ENCODE measurements at places on chromosomes 11 and 22. TPM values are rescaled to one million over a fixed set of nuclear protein-coding genes. Genes with fewer than 3 reads are reported as not detected.

DNA sequence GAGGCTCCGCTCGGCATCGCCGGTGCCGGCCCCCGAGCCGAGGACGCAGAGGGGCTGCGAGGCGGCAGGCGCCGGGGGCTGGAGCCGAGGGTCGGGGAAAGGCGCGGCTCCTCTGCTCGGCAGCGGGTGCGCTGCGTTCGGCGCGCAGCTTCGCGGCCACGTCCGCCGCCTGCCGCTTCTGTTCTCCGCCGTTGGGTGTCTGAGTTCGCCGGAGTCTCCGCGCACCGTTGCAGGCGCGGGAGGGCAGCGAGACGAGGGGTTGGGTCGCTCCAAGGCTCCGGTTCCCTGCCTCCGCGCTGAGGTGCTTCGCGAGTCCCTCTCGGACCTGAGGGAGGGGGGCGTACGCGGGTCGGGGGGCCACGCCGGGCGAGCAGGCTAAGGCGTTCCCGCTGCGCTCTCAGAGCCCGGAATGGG, 347 bp downstream of the MN1 start:
- H3K27ac ChIP-seq: no peak overlapping the region
- H3K4me1 ChIP-seq: peaks cover 10% of the 10 kb centered on the region
- H3K4me3 ChIP-seq: peak overlapping the region; percentile 75
- peak; percentile 42 for DNase-seq

The INS gene
- total RNA-seq: not detected

The PANX3 gene
- total RNA-seq: not detected

DNA sequence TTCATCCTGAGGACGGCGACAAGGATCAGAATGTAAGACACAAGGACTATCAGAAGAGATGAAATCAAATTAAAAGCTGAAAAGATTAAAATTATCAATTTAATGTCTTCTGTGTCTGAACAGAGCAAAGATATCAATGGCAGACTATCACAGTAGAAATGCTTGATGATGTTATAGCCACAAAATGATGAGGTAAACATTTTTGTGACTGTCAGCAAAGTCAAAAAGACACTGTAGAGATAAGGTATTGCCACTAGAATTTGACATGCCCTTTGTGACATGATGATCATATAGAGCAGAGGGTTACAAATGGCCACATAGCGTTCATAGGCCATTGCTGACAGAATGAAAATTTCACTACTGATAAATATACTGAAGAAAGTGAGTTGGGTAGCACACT, 12.2 kb downstream of the OR5J2 start:
- H3K4me3 ChIP-seq: no peak overlapping the region
- DNase-seq: no peak
- no peak overlapping the region for H3K27ac ChIP-seq
- no peaks in the 10 kb centered on the region for H3K4me1 ChIP-seq

GRCh38 chr11:127726367-127726766, 725.8 kb upstream of the KIRREL3 start:
- no peak overlapping the region for H3K4me3 ChIP-seq
- no peak for DNase-seq
- no peaks in the 10 kb centered on the region for H3K36me3 ChIP-seq
- no peaks in the 10 kb centered on the region for H3K27me3 ChIP-seq

The OTOG gene
- not detected for total RNA-seq

DNA sequence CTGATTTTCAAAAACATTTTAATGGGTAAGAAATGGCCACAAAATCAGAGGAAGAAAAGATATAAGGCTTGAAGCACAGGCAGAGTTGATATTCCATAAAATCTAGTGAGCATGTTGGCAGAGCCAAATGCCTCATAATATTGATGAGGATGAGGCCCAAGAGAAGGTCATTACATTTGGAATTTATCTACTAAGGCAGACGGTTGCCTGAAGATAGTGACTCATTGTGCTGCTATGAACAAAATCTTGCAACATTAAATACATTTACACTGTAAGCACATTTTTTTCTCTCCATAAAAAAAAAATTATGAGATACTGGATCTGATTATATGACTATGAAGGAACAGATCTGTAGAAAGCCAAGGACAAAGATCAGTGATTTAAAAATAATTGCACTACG, 881.4 kb upstream of the CHORDC1 start:
- no peak for DNase-seq
- H3K4me3 ChIP-seq: no peak overlapping the region
- H3K36me3 ChIP-seq: no peaks in the 10 kb centered on the region
- no peaks in the 10 kb centered on the region for H3K27me3 ChIP-seq
- no peak overlapping the region for H3K27ac ChIP-seq
- H3K4me1 ChIP-seq: no peaks in the 10 kb centered on the region

- H3K36me3 ChIP-seq: no peaks in the 10 kb centered on the region
- H3K4me1 ChIP-seq: no peaks in the 10 kb centered on the region
- H3K27me3 ChIP-seq: no peaks in the 10 kb centered on the region
- H3K27ac ChIP-seq: no peak overlapping the region
- H3K4me3 ChIP-seq: no peak overlapping the region
Observed at GRCh38 chr11:110991661-110992355, 253.7 kb upstream of the POU2AF2 start.

All from activated naive CD8-positive, alpha-beta T cell treated with anti-CD3 and anti-CD28 coated beads for 36 hours (primary cell).